T-helper 9 cell (primary cell): ENCODE measurements at places on chromosomes 6 and 20.

GRCh38 chr20:47660983-47661700 lies 124.1 kb downstream of the SULF2 start:
- DNase-seq = no peak

DNA sequence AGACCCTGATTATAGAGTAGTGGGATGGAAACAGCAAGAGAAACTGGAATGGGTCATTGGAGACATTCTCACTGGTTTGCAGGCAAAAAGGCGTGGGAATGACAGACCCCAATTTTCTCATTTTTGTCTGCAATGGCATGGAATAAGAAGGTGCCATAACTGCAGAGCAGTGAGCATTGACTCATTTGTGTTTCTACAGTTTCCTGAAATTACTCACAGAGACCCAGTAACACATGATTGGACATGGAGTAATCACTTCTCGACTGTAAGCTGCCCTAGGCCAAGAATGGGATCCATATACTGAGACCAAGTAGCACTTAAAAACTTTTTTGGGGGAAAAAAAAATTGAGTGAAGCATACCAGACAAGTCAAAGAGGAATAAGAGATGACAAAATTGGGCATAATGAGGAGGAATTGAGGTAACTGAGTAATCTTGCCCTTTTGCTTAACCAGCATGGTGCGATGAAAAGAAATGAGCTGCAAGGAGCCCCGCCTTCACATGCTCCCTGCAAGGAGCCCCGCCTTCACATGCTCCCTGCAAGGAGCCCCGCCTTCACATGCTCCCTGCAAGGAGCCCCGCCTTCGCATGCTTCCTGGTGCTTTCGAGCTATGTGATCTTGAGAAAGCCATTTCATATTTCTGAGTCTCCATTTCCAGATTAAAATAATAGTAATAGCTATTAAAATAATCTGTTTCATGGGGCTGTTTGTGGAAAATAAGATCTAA lies 44.1 kb downstream of the NHSL1 start:
- DNase-seq = peak; percentile 24

DNA sequence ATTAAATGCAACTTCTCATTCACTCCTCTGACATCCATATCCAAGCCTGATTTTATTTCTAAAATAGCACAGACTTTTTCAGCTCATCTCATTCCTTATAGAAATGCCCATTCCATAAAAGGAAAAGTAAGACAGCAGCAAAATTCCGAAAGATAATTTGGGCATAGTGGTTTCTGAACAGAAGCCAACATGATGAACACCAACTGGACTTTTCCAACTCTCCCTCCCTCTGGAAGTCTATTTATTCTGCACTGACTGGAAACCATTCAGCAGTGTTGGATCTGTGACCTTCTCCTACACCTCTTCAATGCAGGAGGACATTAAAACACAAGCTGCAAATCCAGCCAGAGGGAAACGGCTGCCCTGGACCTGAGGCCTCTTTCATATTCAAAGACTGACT lies 306.2 kb upstream of the NT5E start:
- no peak for DNase-seq

- no peak for DNase-seq
Measured at GRCh38 chr6:166415306-166415705, 32.6 kb upstream of the MPC1 start.

GRCh38 chr20:60255415-60255814 lies 297.2 kb downstream of the CDH26 start:
- DNase-seq = no peak

- no peak for DNase-seq
Measured at GRCh38 chr6:157298216-157298724, 25.0 kb downstream of the TMEM242 start.

- DNase-seq = no peak
Measured at GRCh38 chr6:227812-228338, 64.4 kb upstream of the DUSP22 start.

DNA sequence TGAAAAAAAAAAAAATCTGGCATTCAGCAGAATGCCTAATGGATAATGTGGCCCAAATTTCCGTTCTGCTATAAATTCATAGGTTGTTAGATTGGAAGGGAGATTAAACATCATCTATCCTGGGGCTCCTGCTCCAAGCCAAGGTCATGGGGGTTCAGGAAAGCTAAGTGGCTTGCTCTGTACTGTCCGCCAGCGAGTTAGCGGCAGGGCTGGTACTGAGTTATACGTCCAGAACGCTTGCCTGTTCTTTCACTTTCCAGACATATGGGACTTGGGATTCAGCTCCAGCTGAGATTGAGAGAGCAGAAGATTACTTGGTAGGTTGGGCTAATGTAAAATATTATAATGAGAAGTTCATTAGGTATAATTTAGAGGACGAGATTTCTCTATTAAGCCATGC lies 858 bp downstream of the RWDD1 start:
- no peak for DNase-seq

- no peak for DNase-seq
Measured at GRCh38 chr6:113647143-113647889, 209.8 kb upstream of the MARCKS start.

DNA sequence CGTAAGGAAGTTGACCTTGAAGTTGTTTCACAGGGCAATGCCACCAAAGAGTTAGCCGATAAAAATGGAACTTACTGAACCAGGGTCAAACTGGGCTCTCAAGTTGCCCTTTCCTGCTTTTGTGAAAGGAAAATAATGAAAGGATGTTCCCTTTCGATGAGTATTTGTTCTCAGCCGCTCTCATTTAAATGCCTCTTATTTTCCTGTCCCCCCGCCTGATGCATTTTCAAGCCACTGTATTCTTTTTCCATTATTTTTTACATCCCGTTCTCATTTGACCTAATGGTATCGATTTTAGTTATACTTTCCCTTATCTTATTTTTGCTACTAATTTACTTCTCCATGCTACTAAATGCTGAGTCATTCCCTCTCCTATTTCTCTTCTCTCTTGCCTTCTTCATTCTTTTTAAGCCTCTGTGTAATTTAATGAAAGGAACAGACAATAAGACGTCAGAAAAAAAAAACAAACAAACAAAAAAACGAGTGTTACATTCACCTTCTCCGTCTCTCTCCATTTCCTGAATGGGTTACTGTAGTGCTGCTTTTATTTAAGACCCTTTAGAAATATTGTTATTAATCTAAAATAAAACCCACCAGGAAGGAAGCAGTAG lies 655 bp upstream of the NDUFAF4 start:
- DNase-seq = no peak

- no peak for DNase-seq
Measured at GRCh38 chr6:139642346-139642745, 267.9 kb upstream of the CITED2 start.

- DNase-seq = no peak
Measured at GRCh38 chr6:45988635-45989034, 27.0 kb downstream of the CLIC5 start.

- no peak for DNase-seq
Measured at GRCh38 chr20:37288091-37288490, 1.4 kb upstream of the MANBAL start.

- DNase-seq = no peak
Measured at GRCh38 chr6:44386364-44386928, 1.1 kb upstream of the CDC5L start.
